Hematopoietic multipotent progenitor cell treated with erythropoietin and hydrocortisone succinate and interleukin-3 and kit ligand, for 4 days (in vitro differentiated cells): ENCODE measurements at places on chromosomes 5 and 9.

GRCh38 chr5:8714861-8715260 lies 831.0 kb downstream of the SEMA5A start:
- DNase-seq = no peak

DNA sequence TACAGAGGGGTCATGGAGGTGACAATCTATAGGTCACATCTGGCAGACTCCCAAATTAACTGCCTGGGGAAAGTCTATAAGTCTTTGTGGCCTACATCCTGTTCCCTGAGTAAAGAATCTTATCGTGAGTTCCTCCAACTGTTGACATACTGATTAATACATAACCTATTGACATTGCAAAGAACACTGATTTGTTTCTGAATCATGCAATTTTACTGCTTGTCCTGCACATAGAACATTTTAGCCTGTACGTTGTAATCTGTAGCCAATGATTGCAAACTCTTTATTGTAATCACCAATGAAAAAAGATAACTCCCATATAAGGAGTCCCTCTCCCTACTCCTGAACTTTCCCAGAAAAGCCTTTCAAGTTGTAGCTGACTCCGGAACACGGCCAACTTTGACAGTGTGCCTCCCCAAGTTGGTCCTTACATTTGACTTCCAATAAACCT lies 18.8 kb upstream of the OR2K2 start:
- DNase-seq = no peak

- DNase-seq = no peak
These were observed 4.5 kb downstream of the GRK6 start for GRCh38 chr5:177430972-177431316.

DNA sequence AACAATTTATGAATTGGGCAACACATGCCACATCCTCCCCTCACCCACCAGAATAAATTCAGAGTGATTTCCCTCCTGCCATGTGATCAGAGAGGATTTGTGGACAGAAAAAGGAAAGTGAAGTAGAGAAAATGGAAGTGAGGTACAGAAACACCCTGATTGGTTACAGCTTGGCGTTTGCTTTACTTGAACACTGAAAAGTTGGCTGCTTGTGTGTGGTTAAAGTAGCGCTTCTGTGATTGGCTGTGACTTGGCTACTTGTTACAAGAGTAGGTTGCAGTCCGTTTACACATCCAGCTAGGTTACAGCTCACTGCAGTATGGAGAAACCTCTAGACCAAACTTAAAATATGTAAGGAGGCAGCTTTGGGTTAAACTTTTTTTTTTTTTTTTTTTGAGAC lies 205.2 kb upstream of the ZNF608 start:
- peak; percentile 18 for DNase-seq

DNA sequence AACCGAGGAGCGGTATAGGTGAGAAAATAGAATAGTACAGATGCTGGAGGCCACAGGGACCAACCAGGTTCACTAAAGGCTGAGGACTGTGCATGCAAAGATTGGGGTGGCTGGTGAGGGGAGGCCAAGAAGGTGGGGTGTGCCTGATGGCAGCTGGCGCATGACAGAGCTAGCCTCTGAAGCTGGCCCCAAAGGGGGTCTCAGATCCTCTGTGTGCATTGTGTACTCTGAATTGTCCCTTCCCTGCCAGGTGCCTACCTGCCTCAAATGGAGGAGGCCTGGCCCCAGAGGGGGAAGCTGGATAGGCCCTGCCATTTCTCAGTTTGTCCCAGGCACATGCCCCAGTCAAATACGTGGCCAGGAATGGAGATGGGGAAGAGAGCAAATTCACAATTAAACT lies 63.1 kb downstream of the CRB2 start:
- no peak for DNase-seq

DNA sequence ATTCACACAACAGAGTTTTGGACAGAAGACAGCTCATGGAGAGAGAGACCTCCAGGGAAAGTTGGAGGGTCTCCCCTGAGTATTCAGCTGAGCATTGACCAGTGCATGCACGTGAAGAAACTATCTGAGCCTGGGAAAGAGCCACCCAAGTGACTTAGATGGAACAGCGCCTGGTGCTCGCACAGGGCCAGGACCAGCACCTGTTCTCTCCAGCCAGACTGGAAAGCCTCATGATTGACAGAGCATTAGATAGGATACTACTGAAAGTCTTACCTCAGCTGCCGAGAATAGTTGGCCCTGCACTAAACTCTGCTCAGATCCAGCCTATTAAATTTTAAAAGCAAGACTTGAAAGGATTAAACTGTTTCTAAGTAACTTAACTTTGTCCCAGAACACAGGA lies 28.3 kb upstream of the NEURL1B start:
- DNase-seq = no peak

- no peak for DNase-seq
These were observed 17.6 kb downstream of the NSUN2 start for GRCh38 chr5:6615034-6615815.

DNA sequence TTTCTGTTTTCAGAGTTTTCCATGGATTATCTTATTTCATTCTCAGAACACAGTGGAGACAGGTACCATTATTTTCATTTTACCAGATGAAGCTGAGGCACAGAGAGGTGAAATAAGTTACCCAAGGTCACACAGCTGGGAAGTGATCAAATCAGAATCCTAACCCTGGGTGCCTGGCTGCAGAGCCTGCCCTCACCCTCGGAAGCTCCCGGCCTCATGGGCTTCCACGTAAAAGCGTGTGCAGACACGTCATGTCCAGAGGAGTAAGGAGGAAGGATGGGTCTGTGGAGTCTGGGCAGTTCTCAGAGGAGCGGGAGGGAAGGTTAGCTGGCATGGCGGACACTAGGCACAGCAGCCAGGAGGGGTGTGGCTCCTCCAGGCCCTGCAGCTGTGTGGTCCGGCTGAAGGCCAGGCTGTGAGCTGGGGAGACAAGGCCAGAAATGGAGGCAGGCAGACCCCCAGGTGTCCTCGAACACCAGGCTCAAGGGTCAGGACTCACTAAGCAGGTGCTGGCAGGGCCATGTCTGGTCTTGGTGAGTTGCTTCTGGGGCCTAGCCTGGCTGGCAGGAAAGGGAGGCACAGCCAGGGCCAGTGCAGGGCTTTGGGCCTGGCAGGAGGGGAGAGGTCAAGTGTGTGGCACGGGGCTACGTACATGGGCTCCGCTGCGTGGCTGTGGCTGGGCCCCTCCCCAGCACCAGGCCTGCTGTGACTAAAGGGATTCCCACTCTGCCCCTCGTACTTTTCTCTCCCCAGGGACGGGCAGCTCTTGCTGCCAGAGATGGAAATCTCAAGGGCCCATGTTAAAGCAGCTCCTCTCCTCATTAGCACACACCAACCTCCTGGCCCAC lies 5.6 kb downstream of the TBC1D9B start:
- DNase-seq = no peak

DNA sequence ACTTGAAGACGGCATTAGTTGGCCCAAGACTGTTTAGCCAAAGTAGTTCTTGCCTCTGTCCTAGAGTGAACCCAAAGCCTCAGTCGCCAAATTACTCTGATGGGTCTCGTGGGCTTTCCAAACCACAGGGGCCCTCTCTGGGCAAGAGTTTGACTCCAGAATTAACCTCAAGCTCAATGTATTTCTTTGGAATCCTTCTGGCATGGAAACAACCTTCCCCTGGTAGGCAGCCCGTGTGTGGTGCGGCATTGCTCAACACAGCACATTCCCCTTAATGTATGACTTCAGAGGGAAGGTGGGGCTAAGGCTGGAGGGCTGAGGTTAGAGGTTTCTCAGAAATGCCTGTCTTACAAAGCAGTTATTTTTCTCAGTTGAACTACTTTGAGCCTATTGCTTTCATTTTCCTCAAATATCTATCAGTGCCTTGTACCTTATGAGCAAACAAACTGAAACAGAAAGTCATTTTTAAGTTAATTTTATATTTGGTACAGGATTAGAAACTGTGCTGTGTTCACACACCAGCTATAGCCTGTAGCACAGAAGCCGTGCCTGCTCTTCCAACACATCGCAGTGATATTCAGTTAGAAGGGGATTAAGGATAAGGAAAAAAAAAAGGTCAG lies 123.9 kb upstream of the HAPLN1 start:
- peak; percentile 31 for DNase-seq

DNA sequence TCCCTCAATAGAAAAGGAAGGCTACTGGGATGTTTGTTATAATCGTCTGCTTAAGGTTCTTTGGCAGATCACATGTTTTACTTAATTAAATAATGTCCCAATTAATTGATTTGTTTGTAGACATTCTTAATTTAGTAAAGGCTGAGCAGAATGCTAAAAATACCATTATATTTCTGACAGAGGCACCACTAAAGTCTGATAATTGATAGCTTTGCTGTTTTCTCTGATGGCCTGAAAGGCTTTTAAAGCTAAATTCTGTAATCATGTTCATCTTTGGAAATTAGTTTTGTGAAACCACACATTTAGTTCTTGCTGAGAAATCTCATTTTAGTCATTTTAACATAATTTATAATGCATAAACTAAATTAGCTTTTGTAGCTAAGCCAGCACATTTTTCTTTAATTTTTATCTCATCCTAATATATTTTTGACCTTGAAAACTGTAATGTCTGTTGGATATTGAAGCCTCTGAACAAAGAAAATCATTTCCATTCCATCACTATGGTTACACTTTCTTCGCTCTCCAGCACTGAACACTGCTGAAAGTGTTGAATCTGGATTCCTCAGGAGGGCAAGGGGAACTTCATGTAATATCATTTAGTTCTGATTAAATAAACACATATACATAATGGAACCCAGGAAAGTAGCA lies 329.4 kb downstream of the ELAVL2 start:
- no peak for DNase-seq

- no peak for DNase-seq
These were observed 566.0 kb upstream of the CDH18 start for GRCh38 chr5:20554001-20554400.

GRCh38 chr9:130893341-130894101 lies 3.1 kb downstream of the QRFP start:
- DNase-seq = peak; percentile 90

- no peak for DNase-seq
These were observed 121.7 kb downstream of the KCNIP1 start for GRCh38 chr5:170625221-170626165.

- DNase-seq = no peak
These were observed 49.5 kb upstream of the SPINK5 start for GRCh38 chr5:148014276-148014675.
